CD4-positive, alpha-beta memory T cell (primary cell): ENCODE measurements at places on chromosomes 6 and 20.

DNA sequence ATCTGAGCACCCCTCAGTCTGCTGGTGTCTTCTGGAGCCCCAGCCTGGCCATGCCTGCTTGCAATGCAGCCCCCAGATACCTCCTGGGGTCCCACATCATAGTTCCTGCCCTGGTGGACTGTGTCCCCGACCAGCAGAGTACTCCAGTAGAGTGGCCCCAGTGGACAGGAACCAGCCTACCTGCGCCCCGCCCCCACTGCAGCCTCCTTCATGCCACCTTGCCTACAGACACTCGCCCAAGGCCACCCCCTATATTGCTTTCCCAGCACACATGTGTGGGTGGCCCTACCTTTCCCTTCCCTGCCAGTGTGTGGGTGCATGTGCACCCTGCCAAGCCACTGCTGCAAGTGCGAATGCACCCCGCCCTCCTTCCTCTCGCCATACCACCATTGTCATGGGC is 204.0 kb downstream of the EDN1 start:
- no peak for DNase-seq

DNA sequence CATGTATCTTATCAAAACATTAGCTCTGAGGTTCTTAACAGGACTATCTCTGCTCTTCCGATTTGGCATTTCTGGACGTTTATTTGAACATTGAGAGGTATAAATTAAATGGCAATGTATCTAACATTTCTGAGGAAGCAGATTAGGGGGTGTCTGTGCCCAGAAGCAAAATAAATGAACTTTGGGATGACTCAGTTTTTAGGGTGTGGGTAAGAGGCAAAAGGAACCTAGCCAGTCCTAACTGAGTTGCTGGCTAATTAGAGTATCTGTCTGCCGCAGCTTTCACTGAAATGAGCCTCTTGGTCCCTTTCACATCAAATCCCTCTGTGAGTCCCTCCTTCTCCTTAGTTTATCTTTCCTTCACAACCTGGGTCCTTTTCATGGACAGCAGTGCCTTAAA is 1.1 kb downstream of the RNF144B start:
- DNase-seq, result no peak

DNA sequence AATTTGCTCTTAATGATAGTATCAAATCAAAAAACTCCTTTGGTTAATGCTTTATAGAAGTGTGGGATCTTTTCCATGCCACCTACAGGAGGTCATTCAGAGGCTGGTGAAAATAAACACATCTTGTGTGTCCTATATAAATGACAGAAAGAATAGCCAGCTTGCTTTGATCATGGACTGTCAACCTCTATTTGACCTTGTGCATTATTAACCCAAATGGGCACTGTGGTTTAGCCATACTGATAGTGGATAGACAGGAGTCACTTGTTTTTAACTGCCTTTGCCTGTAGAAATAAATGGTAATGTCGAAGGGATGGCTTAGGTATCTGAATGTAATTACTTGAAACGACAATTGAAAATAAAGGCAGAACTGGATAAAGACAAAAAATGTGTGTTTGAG is 123.8 kb downstream of the CDKAL1 start:
- no peak for DNase-seq

GRCh38 chr6:6596529-6597328 is 8.2 kb downstream of the LY86 start:
- DNase-seq, result peak; percentile 30

DNA sequence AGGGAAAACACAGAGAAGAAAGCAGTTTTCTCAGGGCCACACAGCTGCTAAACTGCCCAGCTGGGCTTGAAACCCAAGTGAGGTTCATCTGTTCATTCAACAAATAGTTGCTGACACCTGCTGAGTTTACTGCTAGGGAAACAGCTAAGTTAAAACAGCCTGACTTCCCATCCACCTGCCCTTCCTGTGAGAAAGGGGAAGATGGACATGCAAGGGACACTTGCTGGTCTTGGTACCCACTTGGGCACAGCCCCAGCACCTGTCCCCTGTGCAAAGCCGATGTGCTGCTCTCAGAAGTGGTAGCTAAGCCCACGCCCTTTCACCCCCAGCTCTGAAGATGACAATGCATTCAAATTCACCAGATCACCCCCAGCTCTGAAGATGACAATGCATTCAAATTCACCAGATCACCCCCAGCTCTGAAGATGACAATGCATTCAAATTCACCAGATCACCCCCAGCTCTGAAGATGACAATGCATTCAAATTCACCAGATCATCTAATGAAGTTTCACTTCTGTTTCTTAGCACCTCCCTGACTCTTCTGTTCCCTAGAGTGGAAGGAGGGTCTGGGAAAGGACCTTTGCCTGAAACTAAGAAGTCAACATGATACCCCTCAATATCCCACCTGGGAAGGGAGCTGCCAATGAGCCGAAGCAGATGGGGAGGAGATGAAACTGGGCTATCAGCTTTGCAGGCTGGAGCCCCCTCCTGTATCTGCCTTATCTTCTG is 46.0 kb upstream of the TOP1 start:
- no peak for DNase-seq

GRCh38 chr6:68639211-68639610 is 4.1 kb downstream of the ADGRB3 start:
- DNase-seq, result no peak

DNA sequence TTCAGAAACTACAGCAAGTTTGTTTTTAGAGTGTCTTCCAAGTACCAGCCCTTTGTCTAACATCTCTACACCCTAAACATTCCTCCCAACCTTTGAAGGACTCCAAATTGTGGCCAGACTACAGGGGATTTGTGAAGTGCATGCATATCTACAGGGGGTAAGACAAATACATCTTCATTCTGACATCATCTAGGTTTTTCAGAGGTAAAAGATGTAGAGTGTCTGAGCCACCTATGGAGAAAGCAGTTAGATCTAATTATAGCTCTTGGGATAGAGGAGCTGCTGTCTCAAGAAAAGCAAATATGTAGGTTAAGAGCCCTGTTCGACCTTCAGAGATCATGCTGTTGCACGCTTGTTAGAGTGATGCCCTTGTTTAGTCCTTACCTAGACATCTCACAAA is 617.7 kb upstream of the AGPAT4 start:
- DNase-seq, result no peak

DNA sequence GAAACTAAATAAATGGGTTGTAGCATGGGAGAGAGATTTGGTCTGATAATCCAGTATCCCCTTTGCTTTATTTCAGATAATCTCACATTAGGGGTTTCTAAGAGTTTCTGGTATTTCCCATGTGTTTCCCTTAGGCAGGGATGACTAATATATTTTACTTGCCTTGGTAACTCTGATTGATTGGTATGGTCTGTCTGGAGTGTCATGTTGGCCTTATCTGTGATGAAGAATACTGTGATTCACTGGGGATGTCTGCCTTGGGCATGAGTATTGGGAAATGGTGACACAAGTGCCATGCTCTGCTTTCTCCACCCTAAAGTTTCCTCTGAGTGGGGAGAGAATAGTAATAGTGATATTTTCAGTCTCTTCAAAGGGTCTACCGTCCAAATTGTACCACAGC is 10.1 kb downstream of the SLC22A2 start:
- DNase-seq, result no peak

- DNase-seq, result no peak
Measured at GRCh38 chr6:32126880-32127279, 1.2 kb downstream of the ATF6B start.

DNA sequence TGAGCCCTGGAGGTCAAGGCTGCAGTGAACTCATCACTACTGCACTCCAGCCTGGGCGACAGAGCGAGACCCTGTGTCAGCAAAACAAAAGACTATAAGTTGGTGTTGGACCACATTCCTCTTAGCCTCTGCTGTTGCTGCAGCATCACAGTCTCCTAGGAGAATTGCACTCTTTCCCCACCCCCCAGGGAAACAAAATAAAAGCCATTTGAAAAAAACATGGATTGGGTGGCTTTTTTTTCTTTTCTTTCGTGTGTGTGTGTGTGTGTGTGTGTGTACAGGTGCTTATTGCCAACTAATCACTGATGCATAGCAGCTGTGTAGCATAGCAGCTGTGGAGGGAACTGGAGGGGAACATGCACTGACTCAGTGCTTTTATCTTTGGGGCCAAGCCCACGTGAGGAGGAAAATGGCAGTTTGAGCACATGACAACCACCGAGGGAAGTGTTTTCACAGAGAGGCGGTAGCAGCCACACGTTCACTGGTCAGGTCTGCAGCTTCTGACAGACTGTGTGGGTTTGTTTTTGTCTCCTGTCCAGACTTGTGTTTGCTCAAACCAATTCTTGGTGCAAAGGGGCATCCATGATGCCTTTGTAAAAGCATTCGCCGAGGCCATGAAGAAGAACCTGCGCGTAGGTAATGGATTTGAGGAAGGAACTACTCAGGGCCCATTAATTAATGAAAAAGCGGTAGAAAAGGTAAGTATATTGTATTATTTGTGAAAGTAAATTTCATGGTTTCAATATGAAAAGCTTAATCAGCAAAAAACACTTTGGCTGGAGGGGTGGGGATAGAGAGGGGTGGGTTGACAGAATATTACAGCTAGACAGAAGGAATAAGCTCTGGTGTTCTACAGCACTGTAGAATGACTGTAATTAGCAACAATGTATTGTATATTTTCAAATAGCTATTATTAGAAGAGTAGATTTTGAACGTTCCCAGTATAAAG is 27.7 kb downstream of the ALDH5A1 start:
- no peak for DNase-seq

- DNase-seq, result peak; percentile 57
Measured at GRCh38 chr6:41182069-41183034, 18.6 kb downstream of the TREML2 start.

GRCh38 chr6:128918886-128919285 is 35.9 kb downstream of the LAMA2 start:
- no peak for DNase-seq

DNA sequence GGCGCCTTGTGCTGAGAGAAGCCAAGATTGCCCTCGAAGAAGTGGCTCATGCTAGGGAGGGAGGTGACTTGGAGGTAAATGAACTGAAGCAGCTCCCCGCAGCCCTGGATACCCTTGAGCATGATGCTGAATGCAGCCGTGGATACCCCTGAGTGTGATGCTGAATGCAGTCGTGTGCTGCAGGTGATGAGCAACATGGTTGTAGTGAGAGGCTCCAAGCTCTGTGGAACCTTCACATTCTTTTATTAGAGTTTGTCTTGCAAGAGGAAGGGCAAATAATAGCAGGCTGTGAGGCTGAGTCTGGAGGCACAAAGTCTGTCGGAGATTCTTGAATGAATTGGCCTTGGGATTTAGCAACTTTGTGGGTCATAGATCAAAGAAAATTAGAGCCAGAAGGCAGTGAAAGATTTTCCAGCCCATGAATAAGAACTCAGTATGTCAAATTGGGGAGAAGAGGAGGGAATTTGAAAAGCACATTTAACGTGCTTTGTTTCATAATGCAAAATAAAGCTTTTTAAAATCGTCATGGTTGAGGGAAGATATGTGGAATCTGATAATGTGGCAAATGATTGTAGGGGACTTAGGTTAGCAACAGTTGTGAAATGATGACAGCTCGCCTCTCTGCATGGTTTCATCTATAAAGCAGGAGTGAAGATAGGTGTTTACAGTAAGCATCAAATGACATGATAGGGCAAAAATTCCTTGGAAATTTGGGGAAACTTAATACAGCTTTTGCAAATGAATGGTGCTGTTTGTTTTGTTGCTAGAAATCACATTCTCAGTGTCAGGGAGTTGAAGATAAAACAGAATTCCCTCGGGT is 120.1 kb upstream of the TIAM2 start:
- DNase-seq, result no peak

- DNase-seq, result no peak
Measured at GRCh38 chr6:147615659-147616456, 107.4 kb downstream of the SAMD5 start.

GRCh38 chr6:31267651-31268368 is 4.1 kb downstream of the HLA-C start:
- peak; percentile 28 for DNase-seq
